ENCODE measurements at places on chromosomes 5 and 9.

- no peak for DNase-seq
These were observed 36.8 kb upstream of the UNC5A start for GRCh38 chr5:176773408-176774035.

DNA sequence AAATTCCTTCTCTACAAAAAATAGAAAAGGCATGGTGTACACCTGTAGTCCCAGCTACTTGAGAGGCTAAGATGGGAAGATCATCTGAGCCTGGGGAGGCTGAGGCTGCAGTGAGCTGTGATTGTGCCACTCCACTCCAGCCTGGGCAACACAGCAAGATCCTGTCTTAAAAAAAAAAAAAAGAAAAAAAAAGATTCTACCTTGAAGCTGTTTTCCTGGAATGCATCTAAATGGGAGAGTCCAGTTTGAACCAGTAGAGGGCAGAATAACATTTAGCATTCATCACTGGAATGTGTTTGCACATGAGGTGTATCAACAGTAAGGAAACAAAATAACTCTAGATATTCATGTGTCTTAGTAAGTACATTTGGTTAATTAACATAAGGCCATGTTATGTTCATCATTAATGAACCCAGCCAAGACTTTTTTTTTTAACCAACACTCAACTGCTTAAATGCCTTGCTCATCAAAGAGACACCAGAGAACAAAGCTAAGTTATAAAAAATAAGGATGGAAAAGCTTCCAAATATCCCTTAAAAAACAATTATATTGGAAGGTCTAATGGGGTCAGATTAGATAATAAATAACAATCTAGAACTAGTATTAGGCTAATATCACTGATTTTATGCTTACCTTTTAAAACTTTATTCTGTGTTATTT is 16.1 kb downstream of the IFNE start:
- peak; percentile 63 for DNase-seq

GRCh38 chr5:37900692-37901091 is 60.9 kb upstream of the GDNF start:
- DNase-seq = peak; percentile 5

DNA sequence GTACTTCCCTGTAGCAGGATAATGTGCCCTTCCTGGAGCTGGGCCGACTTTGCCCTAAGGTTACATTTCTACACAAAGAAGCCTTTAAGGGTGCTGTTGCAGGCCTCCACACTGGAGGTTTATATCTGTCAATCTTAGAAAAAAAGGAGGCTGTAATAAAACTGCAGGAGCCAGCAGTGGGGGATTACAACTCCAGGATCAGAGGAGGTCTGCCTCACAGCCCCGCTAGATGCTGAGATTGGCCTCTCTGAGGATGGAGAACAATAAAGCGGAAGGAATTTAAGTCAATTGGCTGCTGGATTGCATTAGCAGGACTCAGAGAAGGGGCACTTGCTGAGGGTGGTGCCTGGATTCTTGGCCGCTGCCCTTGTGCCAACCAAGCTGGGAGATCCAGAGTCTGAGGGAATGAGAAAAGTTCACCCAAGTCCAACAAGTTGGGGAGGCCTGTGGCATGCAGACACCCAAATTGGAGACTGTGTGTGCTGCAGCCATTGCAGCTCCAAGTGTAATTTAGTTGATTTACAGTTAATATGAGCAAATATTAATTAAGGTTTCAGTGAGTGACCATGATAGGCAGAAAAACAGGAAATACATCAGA is 99.0 kb upstream of the SSBP2 start:
- peak; percentile 44 for DNase-seq

GRCh38 chr9:95570150-95570549 is 53.4 kb upstream of the PTCH1 start:
- DNase-seq = no peak

DNA sequence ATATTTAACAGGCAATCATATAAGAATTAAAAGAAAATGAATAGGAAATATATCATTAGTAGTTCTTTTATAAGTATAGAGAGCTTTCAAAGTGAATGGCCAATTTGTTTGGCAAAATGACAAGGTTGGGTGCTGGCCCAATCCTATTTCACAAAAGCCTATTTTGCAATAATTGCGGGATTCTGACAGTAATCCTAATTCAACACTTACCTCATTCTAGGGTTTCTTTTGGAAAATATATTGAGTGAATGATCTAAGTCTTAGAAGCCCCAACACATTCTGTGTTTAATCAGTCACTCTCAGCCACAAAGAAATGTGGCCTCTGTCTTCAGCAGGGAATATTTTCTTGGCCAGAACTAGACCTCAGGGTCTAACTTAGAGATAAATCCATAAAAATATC is 835.9 kb upstream of the ZNF608 start:
- no peak for DNase-seq

DNA sequence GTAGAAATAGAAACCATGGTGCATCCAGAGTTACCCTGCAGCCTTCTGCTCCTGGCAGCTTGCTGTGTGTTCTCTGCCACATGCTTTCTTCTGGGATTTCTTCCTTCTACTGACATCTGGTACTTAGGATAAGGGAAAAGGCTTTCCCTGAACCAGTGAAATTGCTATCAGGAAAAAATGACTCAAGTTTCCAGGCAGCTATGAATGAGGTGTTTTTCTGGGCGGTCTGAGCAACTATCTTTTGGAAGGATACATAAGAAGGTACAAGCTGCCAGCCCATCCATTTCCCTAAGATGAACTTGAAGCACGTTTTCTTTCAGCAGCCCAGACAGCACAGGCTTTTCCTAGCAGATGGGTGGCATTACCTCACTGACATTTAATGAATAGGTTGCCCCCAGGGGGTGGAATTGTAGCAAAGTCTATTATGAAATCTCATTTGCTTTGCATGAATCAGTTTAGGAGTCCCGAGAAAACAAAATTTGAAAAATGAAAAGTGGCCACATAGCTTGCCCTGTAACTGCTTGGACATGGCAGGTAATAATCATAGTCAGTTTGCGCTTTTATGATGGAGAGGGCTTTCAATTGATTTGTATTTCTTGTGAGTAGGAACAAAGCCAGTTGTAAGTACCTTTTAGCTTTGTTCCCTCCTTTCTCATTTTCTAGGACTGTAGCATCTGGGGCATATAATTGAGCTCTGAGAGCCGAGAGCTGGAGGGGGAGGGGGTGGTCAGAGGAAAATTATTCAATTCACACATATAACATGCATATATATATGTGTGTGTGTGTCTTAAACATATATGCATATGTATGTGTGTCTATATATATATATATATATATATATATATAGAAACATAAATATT is 108.5 kb downstream of the C9orf152 start:
- DNase-seq = no peak

DNA sequence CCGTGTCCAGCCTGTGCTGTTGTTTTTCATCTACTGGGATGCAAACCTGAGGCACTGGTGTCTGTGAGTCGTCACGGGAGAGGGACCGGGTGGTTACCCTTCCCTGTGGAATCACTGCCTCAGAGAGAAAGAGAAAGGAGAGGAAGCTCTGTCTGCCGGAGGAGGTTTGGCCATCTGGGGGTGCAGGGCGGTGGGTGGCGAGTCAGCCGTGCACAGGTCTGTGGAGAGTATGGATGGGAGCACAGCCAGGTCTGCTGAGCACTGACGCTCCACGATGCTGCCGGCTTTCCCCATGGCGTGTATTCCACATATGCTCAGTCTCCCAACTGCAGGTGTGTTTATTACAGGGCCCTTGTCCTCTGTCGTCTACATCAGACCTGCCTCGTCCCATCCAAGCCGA is 395.2 kb upstream of the IRX4 start:
- no peak for DNase-seq

GRCh38 chr9:87888501-87888900 is 5.8 kb downstream of the SPATA31E1 start:
- no peak for DNase-seq

DNA sequence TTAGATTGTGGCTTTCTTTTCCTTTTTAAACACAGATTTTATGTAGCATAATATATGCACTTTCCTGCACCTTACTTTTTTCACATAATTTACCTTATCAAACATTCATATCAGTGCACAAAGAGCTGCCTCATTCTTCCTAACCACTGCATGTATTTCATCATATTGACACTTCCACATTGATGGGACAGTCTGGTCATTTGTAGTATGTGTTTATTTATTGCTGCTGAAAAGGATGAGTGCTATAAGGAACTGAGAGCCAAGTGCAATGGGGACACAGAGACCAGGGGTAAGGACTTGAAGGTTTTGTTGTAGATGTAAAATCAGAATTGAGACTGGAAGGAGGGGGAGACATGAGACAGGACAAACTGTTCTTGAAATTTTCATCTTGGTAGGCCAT is 193.8 kb downstream of the SMARCA2 start:
- DNase-seq = no peak

GRCh38 chr5:43997647-43998272 is 391.5 kb downstream of the FGF10 start:
- DNase-seq = peak; percentile 35

GRCh38 chr9:7185612-7186011 is 427.8 kb downstream of the KDM4C start:
- DNase-seq = peak; percentile 23

DNA sequence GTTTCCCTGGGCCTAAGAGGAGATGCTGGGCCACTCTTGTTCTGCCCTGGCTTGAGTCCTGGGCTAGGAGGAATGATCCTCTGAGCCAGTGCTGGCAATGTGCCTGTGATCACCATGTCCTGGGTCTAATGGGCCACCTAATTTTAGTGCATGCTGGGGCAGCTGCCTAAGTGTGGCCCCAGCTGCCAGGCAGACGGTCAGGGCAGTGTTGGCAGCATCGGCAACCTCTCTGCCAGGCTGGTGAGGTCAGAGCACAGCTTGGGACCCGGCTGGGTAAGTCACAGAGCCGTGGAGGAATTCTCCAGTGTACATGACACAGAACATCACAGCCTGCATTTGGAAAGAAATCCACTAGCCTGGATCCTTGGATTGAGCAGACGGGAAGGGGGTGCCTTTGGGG is 21.4 kb upstream of the PITX1 start:
- DNase-seq = no peak

DNA sequence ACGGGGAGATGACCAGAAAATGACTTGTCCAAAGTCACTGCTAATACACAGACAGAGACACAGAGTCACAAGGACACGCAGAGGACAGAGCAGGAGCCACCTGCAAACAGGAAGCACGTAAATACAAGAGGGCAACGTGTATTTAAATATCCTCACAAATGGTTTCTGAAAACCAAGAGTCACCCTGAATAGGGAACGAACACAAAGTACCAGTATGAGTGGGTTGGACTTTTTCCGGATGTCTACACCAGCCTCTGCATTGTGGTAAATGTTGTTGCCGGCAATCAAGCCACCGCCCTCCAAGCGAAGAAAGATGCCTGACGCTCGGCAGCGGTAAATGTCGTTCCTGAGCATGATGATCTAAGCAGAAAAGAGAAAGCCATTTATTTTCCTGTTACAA is 44.5 kb downstream of the FBXO10 start:
- DNase-seq = no peak

DNA sequence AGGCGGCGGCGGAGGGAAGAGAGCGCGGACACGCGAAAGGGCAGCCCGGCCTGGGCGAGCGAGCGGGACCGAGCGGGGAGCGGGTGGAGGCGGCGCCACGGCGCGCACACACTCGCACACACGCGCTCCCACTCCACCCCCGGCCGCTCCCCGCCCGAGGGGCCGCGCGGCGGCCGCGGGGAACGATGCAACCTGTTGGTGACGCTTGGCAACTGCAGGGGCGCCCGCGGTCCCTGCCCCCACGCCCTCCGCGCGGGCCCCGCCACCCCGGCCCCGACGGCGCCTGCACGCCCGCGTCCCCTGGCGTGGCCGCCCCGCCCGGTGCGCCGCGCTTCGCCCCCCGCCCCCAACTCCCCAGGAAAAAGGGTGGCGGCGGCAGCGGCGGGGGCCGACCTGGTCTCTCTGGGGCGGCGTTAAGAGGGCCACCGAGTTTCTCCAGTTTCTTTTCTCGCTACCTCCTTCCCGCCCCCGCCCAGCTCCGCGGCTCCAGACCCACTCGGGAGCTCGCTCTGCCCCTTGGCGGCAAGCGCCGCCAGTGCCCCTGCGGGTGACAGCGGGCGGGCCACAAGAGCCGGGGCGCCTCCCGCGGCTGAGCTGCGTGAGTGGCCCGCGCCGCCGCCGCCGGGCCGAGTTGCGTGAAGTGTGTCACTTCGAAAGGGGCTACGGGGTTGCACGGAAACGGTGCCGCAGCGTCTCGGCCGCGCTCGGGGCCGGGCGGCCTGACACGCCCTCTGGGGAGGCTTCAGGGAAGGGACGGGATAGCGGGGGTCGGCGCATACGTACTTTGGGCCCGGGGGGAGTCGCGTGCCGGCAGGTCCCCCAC is at the start of gene NR3C1:
Gene NR3C1 (minus strand): TSS at position 94 of the 823 bp plus-strand sequence. CDS start 2,847 bp downstream, outside the sequence.
- DNase-seq = peak; percentile 71

DNA sequence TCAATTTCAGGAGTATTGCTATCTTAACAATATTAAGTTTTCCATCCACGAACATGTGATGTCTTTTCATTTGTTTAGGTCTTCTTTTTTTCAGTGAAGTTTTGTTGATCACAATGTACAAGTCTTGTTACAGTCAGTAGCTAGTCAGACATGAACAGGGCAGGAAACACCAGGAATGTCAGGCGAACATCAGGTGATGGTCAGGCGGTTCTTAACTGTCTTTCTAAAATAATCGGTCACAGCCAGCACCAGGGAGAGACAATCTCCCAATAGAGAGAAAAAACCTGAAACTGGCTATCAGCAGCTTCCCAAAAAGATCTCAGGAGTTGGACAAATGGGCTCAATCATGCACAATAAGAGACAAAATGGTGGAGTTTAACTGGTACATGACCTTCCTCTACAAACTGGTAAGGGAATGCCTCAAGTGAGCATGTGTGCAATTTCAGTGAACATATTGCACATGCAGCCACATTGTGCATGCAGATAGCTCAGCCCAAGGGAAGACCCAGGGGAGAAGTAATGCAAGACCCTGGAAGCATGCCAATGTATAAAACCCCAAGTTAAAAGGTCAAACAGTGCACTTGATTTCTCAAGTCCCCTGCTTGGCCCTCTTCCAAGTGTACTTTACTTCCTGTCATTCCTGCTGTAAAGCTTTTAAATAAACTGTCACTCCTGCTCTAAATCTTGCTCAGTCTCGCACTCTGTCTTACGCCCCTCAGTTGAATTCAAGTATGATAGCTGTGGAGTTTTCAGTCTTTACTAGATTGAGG is 176.1 kb upstream of the RASEF start:
- DNase-seq = no peak

Measured in neural progenitor cell (in vitro differentiated cells).